ENCODE measurements at places on chromosomes 13 and 19.

GRCh38 chr19:6472713-6473112, 8.6 kb downstream of the CRB3 start:
- DNase-seq: no peak

GRCh38 chr13:97495678-97496077, 61.7 kb downstream of the RAP2A start:
- DNase-seq: no peak

DNA sequence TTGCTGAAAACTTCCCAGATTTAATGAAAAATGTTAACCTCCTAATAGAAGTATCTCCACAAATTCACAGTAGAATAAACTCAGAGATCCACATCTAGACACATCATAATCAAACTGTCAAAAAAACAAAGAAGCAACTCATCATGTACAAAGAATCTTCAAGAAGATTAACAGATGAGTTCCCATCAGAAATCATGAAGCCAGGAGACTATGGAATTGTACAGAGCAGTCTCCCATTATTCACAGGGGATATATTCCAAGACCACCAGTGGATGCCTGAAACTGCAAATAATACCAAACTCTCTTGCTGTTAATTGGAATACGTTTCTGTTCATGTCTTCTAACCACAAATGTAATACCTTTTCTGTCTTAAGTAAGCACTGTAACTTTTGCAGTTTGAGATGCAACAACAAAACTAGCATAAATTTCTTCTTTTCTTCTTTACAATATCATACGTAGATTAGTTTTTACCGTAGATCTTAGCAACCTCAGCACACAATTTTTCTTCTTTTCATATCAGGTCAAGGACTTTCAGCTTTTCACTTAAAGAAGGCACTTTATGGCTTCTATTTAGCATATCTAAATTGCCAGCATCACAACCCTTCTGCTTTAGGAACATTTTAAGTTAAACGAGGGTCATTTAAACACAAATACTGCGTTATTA, 70.3 kb upstream of the MIR17HG start:
- DNase-seq: no peak

DNA sequence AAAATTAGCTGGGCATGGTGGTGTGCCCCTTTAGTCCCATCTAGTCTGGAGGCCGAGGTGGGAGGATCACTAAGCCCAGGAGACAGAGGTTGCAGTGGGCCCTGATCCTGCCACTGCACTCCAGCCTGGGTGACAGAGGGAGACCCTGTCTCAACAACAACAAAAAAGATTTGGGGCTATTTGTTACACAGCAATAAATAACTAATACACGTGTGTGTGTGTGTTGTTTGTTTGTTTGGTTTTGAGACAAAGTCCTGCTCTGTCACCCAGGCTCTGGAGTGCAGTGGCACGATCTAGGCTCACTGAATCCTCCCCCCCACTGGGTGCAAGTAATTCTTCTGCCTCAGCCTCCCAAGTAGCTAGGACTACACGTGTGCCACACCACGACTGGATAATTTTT, 32.9 kb upstream of the FEM1A start:
- DNase-seq: no peak

DNA sequence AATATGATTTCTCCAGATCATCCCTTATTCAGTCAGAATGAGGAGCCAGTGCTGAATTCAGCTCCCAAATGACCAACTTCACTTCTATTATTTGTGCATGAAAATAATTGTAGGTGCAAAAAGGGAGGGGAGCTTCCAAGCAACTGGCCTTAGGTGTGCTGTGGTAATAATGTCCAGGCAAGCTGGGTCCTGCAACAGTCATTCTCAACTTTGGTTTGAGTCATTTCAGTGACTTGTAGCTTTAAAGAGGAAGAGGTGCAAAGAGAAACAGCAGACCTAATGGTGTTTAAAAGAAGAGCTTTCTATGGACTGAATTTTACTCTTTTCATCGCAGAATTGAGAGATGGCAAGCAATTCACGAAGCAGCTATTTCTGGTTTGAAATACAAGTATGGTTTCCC, 29.2 kb upstream of the FGF9 start:
- DNase-seq: no peak

DNA sequence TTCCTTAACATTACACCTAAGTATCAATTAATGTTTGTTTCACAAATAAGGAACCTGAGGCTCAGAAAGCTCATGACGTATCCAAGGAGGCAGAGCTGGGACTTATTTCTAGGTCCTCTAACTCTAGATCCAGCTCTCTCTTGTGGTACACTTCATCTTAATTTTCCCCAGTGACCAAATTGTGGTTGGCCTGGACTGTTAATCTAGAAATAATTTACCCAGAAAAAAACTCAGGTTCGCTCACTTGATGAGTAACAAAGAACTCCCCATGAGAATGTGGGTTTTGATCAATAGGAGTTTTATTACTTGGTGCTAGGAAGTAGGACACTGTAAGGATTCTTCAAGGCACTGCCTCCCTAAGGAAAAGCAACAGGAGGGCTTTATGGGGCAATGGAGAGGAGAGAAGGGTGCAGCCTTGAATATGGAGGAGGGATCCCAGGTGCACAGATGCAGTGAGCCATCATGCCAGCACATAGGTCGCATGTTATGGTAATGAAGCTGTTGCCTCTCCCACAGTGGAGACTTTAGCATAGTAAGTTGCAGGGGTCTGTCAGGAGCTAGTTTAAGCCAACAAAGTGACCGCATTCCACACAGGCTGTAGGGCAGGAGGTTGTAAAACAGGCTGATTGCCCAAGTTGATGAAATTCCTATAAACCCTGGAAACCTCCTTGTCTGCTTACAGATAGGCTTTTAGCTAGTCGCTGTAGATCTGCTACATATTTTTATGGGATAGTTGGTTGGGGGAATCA, 14.7 kb downstream of the RAP2A start:
- no peak for DNase-seq

- DNase-seq: no peak
Measured at GRCh38 chr19:7460562-7460966, 28.3 kb downstream of the PEX11G start.

DNA sequence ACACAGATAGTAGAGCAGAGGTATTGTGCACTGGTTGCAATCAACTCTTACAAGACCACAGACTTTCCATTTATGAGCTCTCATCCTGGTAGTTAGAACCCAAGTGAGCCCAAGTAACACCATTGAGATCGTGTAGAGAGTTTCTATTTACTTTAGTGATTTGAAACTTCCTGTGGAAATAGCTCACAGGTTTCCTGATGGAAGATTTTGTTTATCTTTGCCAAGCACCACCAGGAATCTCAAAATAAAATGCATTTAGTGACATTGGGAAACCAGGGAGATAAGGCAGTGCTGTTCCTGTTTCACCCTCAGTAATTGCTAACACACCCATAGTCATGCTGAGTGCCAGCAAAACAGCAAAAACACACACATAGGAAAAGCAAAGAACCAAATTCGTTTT, 102.5 kb downstream of the FLT1 start:
- no peak for DNase-seq

GRCh38 chr13:46565808-46566750, 13.1 kb downstream of the LRCH1 start:
- DNase-seq: no peak
